ENCODE measurements at places on chromosomes 1 and 21. TPM values are rescaled to one million over a fixed set of nuclear protein-coding genes. Genes with fewer than 3 reads are reported as not detected.

- no peak for DNase-seq
Observed at GRCh38 chr1:108057541-108057940, 92.6 kb upstream of the VAV3 start.

DNA sequence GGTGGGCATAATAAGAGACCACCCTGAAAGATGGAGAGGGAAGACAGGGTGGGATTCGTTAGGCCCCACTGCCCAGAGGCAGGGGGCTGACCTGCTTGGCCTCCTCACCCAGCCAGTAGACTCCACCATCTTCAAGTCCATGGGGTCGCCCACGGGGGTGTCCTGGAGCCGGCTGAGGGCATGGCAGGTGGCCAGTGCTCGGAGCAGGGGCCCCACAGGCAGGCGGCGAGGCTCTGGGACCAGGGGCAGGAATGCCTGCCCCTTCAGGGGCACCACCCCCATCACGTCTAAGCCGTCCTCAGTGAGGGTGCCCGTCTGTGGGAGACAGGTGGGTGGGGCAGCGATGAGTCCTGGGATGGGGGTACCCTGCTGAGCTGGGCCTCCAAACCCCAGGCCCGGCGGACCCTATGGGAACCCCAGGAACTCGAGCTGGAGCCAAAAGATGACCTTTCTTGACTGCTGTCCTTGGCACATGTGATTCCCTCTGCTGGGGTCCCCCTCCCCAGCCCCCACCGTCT lies 13.2 kb upstream of the MFAP2 start:
- DNase-seq: no peak

- DNase-seq: no peak
Observed at GRCh38 chr1:67382292-67382691, 47.9 kb downstream of the SERBP1 start.

- no peak for DNase-seq
Observed at GRCh38 chr1:2880812-2881295, 79.4 kb upstream of the TTC34 start.

DNA sequence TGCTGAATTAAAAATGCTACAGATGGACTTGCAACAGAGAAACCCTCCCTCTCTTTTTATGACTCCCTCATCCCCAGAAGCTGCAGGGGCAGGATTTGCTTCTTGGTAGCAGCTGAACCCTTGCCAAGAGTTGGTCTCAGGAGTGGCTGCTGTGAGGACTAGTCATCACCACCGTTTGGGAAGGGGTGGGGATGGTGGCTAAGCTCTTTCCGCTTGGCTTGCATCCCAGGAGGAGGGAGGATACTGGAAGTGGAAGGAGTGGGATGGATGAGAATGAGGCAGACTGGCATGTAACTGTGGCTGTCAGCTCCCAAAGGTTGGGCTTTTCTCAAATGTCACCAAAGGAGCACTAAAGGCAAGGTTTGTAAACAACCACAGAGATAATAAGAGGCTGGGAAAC lies 50.8 kb upstream of the COL24A1 start:
- DNase-seq: peak; percentile 5

DNA sequence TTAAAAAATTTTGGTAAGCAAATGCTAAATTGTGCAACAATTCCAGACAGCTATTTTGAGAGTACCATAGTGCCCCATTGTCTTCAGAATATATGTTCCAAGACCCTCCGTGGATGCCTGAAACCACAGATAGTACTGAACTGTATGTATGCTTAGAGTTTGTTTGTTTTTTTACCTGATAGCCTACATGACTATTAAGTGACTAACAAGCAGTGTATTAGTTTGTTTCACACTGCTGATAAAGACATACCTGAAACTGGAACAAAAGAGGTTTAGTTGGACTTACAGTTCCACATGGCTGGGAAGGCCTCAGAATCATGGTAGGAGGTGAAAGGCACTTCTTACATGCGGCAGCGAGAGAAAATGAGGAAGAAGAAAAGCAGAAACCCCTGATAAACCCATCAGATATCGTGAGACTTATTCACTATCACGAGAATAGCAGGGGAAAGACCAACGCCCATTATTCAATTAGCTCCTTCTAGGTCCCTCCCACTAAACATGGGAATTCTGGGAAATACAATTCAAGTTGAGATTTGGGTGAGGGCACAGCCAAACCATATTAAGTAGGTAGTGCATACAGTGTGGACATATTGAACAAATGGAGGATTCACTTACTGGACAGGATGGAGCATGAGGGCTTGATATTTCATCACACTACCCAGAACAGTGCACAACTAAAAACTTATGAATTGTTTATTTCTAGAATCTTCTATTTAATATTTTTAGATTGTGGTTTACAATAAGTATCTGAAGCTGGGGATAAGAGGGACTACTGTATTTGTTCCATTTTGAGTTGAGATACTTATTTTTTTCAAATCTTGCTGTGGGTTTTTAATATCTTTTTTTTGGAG lies 78.5 kb downstream of the LHX9 start:
- DNase-seq: no peak

DNA sequence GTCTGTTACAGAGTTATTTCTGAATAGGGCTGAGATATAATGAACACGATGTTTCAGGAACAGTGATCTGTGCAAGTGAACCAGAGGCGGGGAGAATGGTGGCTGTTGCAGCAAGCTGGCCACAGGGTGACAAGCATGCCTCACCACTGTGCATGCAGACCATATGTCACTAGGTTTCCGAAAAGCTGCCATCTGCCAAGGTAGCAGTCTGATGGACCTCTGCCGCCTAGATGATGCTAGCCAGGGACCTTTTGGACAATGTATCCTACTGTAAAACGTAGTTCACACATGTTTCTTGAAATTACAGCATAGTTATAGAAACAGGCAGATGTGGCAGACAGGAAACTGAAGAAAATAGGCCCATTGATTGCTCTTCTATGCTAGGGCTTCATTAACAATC lies 204.2 kb upstream of the RRP15 start:
- no peak for DNase-seq

DNA sequence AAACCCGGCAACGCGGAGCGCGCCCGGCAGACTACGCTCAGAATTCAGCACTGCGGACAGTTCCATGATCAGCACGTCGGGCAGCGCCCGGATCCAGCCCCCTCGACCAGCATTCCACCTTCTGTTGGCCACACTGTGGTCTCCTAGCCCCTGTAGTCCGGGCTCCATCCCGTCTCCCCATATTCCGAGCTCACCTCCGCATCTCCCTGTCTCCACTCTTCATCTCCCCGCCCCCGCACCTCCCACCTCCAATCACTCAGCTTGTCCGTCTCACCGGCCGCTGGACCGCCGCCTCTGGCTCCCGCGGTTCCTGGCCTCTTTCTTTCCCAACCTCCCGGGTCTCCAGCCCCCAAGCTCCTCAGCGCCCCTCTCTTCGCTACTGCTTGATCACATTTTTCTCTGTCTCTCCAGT lies 500 bp downstream of the EPHA10 start:
- DNase-seq: peak; percentile 41

DNA sequence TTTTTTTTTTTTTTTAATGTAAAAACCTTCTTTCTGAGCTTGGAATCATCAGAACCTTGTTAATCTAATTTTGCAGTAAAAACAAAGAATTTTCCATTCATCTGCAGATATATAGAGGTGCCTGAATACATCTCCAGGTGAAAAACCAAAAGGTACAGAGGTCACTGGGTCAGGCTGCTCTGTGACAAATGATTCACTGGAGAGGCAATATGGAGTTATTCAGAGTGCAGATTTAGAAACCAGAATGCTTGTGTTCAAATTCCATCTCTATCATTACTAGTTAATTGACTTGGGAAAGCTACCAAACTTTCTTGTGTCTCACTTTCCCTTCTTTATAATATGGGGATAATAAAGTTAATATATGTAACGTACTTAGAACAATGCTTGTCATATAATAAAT lies 51.5 kb upstream of the C1orf53 start:
- no peak for DNase-seq

- DNase-seq: no peak
Observed at GRCh38 chr1:145878724-145879123, 6.9 kb downstream of the ANKRD35 start.

DNA sequence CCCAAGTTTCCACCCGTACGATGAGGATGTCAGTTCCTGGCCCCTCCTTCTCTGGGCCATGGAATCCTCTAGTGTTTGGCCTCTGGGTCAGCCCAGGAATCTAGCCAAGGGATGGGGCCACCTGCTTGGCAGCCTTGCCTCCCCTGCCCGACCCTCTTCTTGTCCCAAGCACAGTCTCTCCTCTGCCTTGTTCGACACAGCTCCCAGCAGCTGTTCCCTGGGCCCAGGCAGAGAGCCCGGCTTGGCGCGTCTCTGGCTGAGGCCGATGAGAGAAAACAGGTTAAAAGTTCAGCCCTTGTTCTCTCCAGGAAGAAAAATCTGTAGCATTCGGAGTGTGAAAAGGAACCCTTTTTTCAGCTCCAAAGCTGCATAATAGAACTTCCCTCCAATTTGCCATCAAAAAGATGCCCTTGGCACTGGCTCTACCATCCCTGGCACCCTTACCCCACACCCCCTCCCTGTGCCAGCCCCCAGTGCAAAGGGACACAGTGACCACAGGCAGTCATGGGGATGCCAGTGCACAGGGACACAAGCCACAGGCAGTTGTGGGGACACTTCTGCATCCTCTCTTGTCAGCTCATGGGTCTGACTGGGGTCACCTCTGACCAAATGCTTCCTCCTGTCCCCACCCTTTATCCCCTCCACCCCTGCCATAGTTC lies 68.4 kb downstream of the EPHB2 start:
- no peak for DNase-seq

GRCh38 chr21:46084709-46085108 lies 13.2 kb upstream of the COL6A2 start:
- no peak for DNase-seq

- no peak for DNase-seq
Observed at GRCh38 chr1:179776831-179777230, 33.7 kb downstream of the FAM163A start.

DNA sequence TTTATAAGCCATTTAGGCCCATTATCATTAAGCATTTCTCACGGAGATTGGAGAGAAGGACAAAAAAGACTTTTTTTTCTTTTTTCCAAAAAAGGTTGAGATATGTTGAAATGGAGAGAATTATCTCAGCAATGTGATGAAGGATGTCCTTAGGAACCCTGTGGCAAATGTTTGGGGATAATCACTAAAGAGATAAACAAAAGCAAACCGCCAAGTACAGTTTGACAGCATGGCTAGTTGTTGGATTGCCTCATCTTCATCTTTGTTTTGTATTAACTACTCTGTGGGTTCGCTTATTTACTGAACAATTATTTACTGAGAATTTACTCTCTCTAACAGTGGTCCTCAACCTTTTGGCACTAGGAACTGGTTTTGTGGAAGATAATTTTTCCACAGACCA lies 97.4 kb upstream of the HP1BP3 start:
- no peak for DNase-seq

DNA sequence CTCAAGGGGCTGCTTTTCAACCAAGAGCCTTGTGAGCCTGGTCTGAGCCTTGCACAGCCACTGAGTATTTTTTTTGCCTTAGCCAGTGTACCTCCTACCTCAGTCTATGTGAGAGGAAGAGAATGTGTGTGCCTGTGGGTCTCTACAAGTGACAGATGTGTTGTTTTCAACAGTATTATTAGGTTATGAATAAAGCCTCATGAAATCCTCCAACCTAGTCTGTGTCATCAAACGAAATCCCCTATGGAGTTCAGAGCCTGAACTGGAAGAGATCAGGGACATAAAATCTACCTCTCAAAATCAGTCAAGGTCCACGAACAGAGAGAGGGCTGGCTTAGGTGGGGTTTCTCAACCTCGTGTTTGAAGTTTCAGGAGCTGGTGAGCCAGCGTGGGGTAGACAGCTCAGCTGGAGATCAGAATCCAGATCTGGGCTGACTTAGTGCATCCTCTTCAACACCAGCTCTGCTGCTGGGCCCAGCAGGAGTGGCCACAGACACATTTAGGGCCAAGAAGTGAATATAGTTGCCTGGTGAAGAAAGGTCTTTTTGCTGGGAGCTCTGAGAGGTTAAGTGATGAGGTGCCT lies 8.2 kb downstream of the XKR8 start:
- no peak for DNase-seq

GRCh38 chr1:35931446-35932157 lies 697 bp downstream of the AGO3 start:
- DNase-seq: peak; percentile 30

GRCh38 chr1:193856261-193856660 lies 669.8 kb upstream of the B3GALT2 start:
- DNase-seq: no peak

DNA sequence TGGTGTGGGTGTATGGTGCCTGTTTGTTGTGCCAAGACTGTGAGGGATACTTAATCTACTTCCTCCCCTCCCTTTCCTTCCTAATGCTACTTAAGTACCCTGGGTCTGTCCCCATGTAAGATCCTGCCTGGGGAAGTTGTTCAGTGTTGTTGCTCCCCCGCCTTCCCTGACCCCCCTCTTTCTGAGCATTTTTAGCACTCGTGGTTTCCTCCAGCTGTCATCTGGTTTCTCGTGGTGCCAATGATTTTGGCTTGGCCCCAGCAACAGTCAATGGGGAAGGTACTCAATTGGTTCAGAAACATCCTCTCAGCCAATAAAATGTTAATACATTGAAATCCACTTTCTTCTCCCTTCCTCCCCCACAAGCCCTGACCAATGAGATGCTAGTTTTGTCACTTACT lies 8.0 kb upstream of the B4GALT3 start:
- no peak for DNase-seq

The CLDN17 gene
- total RNA-seq: not detected

The PYHIN1 gene
- not detected for total RNA-seq

The NPPA gene
- total RNA-seq: not detected

The FTCD gene
- total RNA-seq: not detected

The LHX8 gene
- total RNA-seq: not detected

The PEX10 gene
- 67.4 TPM for total RNA-seq

The SYCP1 gene
- not detected for total RNA-seq

The CNR2 gene
- total RNA-seq: 0.03 TPM

All from Caki2 (cell line).